ENCODE measurements at places on chromosomes 2 and 18. TPM values are rescaled to one million over a fixed set of nuclear protein-coding genes. Genes with fewer than 3 reads are reported as not detected.

GRCh38 chr2:145058457-145058856 lies 538.5 kb upstream of the ZEB2 start:
- DNase-seq: no peak

GRCh38 chr18:27964811-27965210 lies 212.1 kb downstream of the CDH2 start:
- DNase-seq: no peak

GRCh38 chr2:207823865-207824264 lies 54.2 kb upstream of the FZD5 start:
- no peak for DNase-seq

Gene NTSR2
- total RNA-seq: 0.82 TPM

DNA sequence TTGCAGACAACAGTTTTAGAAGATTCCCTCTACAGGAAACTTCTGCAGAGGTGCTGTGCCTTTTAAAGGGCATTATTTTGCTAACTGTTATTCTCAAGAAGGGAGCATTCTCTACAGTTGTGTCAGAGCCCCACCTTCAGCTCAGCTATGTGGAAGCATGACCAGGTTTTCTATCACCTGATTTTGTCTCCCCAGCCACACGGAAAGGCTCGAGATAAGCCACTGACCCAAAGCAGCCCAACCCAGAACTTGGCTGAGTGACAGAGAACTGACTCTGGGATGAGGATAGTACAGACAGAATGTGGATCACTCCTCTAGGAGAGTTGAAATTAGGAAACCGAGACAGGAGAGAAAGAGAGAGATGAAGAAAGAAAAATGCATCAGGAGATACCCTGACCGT lies 10.7 kb downstream of the COL4A4 start:
- no peak for DNase-seq

- DNase-seq: no peak
These were observed 29.9 kb upstream of the RUFY4 start for GRCh38 chr2:218039171-218039570.

Gene LONRF2
- total RNA-seq: 47.3 TPM
